Activated CD4-positive, alpha-beta T cell treated with anti-CD3 and anti-CD28 coated beads for 24 hours (primary cell): ENCODE measurements at places on chromosomes 12 and 14.

DNA sequence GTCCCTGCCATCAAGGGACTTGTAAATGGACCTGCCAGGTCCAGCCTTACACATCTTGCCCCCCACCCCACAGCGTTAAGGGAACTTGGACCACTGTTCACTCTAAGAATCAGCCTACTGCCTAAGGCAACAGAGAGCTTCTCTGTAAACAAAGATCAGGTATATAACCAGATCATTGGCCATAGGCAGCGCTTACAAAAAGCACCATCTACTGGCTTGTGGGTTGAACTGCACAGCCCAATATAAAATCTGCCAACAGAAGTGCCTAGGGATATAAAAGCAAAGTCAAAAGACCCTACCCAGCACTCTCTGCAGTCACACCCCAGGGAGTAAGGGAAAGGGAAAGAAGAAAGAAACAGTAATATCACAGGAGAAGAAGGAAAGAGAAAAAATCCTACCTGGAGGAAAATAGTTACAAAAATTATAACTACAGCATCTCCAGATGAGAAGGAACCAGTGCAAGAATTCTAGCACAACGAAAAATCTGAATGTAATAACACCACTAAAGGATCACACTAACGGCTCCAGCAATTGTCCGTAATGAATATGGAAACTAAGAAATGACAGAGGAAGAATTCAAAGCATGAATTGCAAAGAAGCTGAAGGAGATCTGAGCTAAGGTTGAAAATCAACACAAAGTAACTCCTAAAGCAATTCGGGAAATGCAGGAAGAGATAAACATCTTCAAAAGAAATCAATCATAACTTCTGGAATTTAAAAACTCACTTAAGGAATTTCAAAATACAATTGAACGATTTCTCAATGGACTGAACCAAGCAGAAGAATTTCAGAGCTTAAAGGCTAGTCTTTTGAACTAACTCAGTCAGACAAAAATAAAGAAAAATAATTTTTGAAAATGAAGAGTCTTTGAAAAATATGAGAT is 95.2 kb upstream of the PCED1B start:
- peak; percentile 9 for DNase-seq

GRCh38 chr12:53005215-53005985 is 856 bp upstream of the EIF4B start:
- no peak for DNase-seq

DNA sequence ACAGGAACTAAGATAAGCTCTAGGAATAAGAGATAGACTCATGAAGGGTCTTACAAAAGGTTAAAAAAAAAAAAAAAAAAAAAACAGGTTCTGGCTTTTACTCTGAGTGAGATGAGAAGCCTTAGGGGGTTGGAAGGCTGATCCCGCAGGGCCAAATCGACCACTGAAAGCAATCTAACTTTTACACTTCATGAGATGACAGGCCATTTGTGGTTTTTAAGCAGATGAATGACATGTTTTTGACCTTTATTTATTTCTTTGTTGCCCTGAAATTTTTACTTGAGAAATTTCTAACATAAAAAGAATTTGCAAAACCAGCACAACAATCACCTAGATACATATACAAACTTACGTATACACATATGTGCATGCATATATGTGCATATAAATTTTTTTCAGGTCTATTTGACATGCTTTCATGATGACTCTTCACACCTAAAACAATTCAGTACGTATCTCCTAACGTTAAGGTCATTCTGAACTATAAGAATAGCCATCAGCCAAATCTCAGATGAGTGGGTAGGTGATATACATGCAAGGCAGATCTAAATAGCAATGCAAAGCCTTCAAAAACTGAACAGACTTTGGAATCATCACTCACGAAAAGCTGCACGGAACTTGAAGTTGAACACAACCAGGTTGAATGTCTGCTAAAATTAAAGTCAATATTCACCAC is 87.0 kb downstream of the R3HDM2 start:
- no peak for DNase-seq

- no peak for DNase-seq
Measured at GRCh38 chr14:69985463-69985862, 106.2 kb downstream of the SMOC1 start.

DNA sequence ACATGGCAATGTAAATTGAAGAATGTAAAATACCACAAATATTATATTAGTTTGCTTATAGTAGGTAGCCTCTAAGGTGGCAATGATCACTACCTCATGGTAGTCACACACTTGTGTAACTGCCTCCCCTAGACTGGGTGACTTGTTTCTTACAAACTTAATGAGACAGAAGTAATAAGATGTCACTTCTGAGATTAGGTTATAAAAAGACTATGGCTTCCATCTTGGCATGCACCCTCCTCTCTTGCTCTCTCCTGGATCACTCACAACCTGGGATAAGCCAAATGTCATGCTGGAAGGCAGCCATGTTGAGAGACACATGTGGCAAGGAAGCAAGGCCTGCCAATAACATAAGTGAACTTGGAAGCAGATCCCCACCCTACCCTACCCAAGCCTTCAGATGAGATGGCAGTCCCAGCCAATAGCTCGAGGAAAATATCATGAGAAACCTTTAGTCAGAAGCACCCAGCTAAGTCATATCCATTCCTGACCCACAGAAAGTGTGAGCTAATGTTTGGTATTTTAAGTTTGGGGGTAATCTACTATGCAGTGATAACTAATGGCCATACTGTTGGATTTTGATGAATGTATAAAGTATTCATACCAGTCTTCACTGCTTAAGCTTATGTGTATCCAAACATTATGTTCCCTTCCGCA is 43.3 kb downstream of the PPP1R12A start:
- no peak for DNase-seq

- no peak for DNase-seq
Measured at GRCh38 chr12:84986586-84986985, 49.5 kb downstream of the TSPAN19 start.

DNA sequence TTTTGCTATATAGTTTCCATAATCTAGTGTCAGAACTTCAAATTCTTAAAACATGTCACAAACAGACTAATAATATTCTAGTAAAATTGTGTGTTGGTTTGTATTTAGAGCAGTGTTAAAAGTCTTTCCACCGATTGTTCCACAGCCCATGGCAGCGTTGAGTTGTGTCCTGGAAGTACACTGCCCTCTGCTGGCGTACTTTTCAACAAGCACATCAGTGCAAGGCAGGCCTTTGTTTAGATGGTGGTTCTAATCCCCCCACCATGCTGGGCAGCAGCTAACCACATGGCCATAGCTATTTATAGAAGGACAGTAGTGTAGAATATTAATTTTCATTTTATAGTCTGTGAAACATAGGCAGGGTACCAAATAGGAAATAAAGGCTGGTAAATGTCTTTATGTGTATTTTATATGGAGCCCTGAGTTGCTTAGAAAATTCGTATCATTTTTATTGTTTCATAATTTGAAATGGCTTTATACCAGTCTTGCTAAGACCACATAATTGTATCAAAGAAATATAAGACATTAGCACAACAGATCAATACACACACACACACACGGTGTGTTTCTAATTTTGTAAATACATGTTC is 235.4 kb downstream of the SEC23A start:
- DNase-seq, result peak; percentile 32

DNA sequence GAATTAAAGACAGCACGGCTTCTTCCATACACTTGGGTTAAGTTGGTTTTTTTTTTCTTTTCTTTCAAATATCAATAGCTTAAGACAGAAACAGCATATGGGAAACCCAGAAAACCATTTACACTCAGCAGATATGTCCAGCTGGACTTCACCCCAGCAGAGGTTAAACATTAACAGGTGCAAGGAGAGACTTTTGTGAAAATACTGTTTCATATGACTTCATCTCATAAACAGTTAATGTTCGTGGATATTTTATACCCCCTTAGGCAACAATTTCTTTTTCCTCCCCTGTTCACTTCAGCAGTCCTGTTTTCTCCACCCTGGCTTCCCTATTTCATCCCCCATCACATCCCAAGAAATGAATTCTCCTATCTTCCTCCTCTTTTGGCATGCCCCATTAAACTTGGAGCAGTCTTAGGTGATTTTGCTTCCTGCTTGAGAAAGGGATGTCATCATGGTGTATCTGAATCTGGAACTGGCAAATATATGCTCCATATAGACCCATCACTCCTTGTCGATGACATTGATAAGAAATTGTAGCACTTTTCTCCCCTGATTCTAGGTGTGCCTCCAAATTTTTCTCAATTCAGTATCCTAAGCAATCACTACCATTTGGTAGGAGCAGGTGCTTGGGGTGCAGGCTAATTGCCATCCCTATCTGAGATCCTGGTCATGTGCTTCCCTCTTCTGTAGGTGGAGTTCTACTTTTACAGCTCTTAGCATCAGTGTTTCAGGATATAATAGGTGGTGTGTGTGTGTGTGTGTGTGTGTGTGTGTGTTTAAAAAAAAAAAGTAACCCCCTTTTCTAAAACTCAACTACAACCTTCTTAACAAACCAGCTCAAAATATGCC is 67.9 kb downstream of the BMP4 start:
- DNase-seq, result no peak

GRCh38 chr12:29088611-29089219 is 60.4 kb upstream of the FAR2 start:
- no peak for DNase-seq

- DNase-seq, result no peak
Measured at GRCh38 chr14:32192712-32193373, 9.0 kb upstream of the RNU6-7 start.

- DNase-seq, result no peak
Measured at GRCh38 chr12:121751034-121751433, 38.5 kb downstream of the TMEM120B start.

DNA sequence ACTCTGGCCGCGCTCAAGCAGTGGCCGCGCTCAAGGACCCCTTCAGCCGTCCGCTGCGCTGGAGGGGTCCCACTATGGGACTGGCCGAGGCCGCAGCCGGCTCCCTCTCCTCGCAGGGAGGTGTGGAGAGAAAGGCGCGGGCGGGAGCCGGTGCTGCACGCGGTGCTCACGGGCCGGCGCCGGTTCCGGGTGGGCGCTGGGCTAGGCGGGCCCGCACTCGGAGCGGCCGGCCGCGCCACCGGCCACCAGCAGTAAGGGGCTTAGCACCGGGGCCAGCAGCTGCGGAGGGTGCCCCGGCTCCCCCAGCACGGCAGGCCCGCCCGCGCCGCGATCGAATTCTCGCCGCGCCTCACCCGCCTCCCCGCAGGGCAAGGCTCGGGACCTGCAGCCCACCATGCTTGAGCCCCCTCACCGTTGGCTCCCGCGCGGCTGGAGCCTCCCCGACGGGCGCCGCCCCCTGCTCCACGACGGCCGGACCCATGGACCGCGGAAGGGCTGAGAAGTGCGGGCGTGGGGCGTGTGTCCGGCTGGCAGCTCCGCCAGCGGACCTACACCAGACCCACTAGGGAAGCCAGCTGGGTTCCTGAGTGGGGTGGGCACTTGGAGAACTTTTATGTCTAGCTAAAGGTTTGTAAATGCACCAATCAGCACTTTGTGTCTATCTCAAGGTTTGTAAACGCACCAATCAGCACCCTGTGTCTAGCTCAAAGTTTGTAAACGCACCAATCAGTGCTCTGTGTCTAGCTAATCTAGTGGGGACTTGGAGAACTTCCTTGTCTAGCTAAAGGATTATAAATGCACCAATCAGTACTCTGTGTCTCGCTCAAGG is 49.5 kb downstream of the KLHL28 start:
- no peak for DNase-seq

DNA sequence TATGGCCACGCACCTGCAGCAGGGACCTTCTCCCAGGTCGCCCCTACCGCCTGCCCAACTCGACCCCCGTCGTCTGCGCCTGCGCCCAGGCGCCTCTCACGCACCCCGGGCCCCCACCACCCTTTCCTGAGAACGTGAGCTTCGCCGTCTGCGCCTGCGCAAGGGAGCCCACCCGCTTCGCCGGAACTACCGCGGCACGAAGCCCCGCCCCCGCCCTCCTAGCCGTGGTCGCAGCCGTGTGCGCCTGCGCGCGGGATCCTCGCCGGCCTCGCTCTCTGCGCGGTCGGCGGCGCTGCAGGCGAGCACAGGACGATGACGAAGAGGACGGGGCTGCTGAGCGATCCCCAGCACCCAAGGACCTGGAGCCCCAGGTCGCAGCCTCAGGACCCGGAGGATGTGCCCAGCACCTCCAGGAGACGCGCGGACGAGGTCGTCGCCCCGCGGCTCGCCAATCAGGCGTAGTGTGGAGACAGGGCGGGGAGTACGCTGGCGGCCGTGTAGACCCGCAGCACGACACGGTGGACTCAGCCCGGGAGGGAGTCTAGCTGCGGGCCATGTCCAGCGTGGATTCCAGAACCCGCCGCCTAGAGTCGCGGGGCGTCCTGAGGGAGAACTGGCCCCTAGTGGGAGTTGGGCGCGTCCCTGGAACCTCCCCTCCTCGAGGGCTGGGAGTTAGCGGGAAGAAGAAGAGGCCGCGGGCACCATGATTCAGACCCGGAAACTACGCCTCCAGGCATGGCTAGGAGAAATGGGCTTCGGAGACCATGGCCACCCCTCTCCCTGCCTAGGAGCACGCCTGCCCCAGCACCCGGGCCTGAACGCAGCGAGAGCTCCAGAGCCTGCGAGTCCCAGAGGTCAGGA is 1120.8 kb upstream of the TMEM132C start:
- DNase-seq, result peak; percentile 64

- DNase-seq, result no peak
Measured at GRCh38 chr12:120495186-120495730, 655 bp upstream of the DYNLL1 start.

DNA sequence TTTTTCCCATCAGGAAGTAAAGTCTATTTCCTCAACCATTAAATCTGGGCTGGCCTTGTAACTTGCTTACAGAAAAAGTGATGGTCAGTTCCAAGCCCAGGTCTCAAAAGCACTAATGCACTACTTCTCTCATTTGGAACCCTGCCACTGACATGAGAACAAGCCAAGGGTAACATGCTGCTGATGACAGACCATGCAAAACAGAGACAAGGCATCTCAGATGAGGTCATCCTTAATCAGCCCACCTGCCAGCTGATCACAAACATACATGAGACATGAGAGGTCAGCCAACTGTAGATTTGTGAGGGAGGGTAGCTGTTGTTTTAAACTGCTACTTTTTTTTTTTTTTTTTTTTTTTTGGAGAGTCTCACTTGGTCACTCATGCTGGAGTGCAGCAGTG is 16.2 kb downstream of the TWF1 start:
- no peak for DNase-seq

- DNase-seq, result no peak
Measured at GRCh38 chr12:70120970-70121369, 122.3 kb upstream of the CNOT2 start.
